RPMI7951 (cell line): ENCODE measurements at places on chromosomes 11 and 22.

GRCh38 chr11:69395287-69395686, 86.2 kb upstream of the LINC01488 start:
- DNase-seq = no peak

DNA sequence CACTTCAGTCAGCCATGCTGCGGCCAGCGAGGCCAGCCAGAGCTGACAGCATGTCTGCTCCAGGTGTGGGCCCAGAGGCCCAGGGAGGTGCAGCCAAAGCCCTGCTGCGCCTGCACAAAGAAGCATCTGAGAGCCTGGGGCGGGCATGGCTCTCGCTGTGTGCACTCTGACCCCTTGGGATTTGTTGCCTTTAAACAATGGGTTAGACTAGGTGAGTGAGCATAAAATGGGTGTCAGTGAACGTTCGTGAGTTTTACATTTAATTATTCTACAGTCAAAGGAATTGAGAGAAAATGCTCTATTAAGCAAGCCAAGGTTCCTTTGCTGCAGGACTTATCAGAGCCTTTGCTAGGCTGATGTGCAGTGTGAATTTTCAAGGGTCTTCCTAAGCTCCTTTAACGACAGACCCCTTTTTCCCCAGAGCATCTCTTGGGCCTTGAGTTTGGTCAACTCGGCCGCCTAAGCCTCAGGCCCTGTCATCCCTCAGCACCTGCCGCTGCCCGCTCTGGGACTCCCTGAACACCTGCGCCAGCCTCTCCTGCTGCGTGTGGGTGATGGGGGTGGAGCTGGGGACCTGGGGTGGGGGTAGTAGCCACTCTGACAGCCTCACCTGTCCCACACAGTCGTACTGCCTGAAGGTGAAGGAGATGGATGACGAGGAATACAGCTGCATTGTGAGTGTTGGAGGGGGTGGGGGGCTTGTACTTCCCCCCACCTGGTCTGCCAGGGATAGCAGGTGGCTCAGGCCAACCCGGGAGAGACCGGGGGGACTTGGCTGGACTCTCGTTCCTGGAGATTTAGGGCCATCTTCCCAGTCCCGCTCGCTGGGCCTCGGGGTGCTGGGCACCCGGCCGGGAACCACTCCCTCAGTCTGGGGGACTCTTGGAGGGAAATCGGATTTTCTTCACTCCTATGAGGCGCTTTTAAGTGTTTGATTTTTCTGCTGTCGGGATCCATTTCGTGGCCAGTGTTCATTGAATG, 10.5 kb downstream of the SLC16A8 start:
- DNase-seq = no peak

GRCh38 chr11:73265278-73265810, 6.8 kb upstream of the P2RY6 start:
- no peak for DNase-seq

DNA sequence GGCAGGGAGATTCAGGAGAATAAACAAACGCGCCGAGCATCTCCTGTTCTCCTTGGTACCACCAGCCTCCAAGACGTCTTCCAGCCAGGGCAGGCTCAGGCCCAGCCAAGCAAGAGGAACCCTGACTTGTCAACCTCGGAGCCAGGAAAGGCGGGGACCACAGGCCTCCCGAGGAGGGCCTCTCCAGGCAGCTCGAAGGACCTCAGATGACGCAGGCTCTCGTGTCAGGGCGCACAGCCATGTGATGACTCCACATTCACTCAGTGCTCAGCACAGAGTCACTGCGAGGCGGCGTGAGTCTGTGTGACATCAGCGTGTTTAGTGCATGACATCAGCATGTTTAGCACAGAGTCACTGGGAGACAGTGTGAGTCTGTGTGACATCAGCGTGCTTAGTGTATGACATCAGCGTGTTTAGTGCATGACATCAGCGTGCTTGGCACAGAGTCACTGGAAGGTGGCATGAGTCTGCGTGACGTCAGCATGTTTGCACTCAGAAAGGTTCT, 241.4 kb downstream of the BRD1 start:
- no peak for DNase-seq

GRCh38 chr11:17985517-17985916, 27.3 kb downstream of the SERGEF start:
- DNase-seq = peak; percentile 8

- no peak for DNase-seq
Observed at GRCh38 chr11:20488352-20488751, 100.8 kb downstream of the PRMT3 start.
